ENCODE measurements at places on chromosomes 5 and 9.
A peak's percentile ranks its signal among the peaks of the same experiment; 100 is the strongest.

GRCh38 chr9:105859428-105860091 lies 165.2 kb downstream of the TMEM38B start:
- DNase-seq, result no peak

DNA sequence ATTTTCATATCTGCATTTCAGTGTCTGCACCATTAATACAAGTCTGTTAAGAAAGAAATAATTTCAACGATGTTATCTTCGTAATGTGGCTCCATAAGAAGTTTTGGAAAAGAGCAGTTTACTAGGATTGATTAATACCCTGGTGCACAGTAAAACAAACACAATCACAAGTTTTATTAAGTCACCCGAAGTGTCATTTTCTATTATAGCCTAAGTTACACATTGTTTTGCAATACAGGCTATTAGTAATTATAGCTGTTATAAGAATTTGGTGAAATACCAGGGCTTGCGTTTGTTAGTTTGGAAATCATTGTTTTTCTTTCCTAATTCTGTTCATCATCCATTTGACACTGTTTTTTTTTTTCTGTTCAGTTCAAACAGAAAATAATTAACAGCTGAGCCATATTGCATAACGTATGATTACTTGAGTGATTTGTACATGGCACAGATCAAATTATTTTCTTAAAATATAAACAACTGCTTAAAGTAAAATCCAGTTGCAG lies 30.6 kb downstream of the LVRN start:
- no peak for DNase-seq

GRCh38 chr5:139392678-139393496 lies 2.0 kb downstream of the PROB1 start:
- DNase-seq, result peak; percentile 52

DNA sequence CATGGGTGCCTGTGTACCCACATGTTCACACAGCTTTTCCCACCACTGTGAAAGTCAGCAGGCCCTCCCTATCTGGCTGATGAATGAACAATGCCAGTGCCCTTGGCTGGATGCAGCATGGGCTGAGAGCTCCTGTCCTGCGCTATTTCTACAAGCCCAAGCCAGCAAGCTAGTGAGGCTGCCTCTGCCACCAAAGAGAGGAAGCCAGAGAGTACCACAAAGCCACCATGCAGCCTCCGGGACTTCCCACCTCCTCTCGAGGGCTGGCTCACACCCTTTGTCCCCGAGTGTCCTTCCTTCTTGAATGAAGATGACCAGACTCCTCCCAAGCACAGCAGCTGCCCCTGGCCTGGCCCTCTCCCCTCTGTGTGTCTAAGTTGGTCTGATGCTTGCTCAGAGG lies 76.5 kb downstream of the SH3PXD2B start:
- no peak for DNase-seq

GRCh38 chr5:68315679-68316271 lies 100.2 kb downstream of the PIK3R1 start:
- no peak for DNase-seq

- DNase-seq, result no peak
These were observed 136.0 kb downstream of the MVB12B start for GRCh38 chr9:126462617-126463016.

DNA sequence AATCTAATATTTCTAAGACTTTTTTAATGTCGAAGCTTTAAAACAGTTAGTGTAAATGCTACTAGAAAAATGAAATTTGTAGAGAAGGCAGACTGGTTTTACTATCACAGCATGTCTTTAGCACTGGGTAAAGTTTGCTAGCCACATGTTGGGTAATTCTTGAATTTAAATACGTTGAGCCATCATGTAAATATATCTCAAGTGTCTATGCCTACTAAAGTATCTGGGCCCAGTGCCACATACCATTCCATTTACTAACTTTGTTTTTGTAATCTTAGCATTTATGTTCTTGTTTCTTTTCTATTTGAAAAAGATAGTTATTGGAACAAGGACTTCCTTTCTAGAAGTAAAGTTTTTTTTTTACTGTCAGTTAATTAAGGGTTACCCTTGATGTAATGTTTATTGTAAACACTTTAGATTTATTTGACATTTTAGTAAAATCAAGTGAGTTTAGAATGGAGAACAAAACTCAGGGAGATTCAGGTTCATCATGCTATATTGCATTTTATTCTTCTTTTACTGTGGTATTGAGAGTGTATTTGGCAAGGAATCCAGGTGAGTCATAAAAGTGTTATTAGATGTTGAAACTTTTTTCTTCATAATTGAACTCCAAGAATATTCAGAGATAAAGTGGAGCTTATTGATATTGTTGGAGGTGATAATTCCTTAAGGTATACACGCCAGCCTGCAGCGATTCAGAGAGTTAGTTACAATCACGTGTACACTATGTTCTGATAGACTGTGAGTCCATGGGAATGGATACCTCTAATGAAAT lies 182.4 kb downstream of the CCDC171 start:
- no peak for DNase-seq

DNA sequence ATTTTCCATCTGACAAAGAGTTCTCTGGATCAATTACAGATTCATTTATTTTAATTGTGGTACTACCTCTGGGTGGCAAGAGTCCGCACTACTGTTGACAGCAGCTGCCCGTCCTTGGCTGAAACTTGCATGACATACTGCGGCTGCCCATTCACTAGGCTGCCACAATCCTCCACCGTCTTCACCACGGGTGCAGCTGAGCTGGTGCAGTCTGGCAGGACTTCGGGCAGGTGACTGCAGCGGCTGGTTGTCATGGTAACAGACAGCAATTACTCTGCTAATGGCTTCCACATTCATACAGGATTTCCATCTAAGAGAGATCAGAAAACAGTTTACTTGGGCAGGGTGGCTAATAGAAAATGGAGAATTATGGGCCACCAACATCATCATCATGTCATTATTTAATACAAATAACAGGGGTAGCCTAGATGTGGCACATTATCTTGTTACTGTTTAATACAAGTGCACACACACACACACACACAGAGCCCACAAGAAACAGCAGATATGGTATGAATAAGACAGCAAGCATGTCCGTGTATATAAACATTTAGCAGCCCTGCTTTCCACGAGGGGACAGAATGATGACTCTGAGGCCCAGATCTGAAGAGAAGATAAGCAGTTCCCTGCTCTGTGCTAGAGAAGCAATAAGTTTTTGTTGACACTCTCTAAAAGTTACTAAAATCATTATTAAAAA lies 112.3 kb downstream of the MARCHF3 start:
- peak; percentile 84 for DNase-seq

DNA sequence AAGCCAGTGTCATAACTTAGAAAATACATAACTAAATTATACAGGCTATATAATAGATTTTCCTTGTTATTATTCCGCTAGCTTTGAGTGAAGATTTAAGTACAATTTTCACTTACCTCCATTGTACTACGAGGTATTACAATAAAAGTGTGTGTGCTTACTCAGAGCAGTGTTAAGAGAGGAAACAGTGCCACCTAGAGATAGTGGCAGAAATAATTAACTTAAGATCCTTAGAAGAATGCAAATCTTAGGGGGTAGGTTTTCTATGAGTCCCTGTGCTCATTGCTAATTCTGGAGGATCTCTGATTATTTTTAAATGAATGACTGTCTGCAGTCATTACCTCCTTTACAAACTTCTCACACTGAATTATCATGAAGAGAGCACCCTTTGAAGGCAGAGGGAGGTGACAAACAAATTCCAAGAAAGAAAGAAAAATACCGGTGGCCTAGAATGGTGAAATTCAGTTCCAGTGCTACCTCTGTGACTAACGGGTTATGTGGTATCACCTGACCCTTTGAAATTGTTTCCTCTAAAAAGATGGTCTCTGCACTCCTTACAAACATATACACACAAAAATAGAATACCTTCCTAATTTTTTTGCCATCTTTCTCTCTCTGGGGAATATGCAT lies 379.8 kb downstream of the TRIM36 start:
- no peak for DNase-seq

All from NCI-H1436 (cell line).